ENCODE measurements at places on chromosomes 3 and 15.

DNA sequence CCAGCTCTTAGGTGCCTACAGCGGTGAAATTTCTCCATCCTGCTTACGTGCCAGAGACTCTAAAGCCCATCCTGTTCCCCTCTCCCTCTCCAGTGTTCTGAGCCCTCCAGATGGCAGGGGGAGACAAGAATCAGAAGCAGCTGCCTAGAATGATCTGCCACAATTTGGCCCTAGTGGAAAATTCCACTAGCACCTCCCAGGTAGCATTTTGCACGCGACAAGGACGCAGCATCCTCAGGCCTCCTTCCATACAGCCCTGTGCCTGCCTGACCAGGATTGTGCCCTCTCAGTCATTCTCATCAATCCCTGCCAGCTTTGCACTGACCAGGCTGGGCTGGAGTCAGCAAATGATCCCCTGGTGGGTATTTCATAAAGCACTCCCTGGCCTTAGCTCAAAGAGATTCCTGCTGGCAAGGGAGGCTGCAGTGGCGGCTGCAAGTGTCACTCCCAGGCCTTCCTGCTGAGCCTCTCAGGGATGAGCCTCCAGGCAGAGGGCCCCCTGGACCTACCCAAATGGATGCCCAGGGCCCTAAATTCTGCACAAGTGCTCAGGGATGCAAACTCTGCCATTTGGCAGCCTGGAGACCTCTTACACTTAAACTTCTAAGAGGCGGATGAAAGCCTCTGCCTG is 130.2 kb upstream of the ATP2B2 start:
- no peak for DNase-seq

GRCh38 chr3:11211531-11212298 is 57.4 kb downstream of the HRH1 start:
- DNase-seq: no peak

DNA sequence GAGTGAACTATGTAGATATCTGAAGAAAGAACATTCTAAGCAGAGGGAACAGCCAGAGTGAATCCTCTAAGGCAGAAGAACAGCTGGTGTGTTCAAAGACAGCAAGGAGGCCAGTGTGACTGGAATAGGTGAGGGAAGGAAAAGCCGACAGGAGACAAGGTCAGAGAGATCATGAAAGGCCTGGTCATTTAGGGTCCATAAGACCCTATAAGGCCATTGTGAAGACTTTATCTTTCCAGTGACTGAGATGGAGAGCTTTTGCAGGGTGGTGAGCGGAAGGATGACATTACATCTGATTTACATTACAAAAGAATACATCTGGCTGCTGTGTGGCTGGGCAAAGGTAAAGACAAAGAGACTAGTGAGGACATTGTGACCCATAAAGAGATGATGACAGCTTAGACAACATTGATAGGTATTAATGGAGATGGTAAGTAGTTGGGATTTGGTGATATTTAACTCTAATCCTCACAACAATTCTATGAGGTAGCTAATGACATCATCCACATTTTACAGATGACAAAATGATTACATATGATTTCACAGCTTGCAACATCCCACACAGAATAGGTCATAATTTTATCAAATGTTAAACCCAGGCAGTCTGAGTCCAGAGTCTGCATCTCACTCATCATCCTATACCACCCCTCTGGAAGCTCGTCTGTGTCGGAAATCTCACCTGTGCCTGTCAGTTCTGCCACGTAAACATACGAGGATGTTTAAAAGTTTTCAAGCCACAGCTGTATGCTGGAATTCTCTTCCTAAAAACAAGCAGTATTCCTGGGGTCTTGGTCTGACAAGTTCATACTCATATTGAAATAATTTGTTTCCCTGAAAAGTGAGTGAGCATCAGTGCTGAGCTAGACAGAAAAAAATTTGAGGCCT is 70.2 kb upstream of the PIK3R4 start:
- no peak for DNase-seq

DNA sequence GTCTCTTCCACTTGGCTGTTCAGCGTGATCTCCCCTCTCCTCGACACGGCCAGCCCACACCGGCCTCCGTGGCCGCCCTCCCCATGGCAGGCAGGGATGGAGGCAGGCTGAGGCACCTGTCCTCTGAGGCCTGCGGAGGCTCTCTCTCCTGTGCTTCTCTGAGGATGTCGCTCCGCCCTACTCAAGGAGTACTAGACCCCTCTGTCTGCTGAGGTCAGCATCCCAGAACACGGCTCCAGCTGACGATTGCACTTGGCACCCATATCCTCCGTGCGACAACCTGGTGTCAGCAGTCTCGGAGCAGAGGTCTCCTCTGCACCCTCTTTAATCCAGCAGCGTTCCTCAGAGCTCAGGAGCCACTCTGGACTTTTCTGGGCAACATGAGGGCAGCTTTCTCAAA is 322.6 kb downstream of the OCA2 start:
- no peak for DNase-seq

- no peak for DNase-seq
Observed at GRCh38 chr3:113552851-113553250, 20.5 kb downstream of the SIDT1 start.

- DNase-seq: no peak
Observed at GRCh38 chr3:43249405-43249804, 36.9 kb upstream of the SNRK start.

DNA sequence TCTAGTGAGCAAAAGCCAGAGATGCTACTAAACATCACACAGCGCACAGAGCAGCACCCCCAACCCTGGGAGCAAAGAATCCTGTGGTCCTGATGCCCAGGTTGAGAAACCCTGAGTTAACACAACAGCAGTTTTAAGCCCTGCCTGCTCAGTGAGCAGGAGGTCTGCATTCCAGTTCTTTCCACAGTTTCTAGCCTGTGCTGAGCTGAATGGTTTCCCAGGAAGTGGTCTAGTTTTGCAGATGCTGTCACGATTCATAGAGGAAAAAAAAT is 171.1 kb upstream of the PROK2 start:
- DNase-seq: no peak

GRCh38 chr3:117553461-117553860 is 843.9 kb downstream of the TUSC7 start:
- DNase-seq: no peak

- DNase-seq: peak; percentile 4
Observed at GRCh38 chr15:26628879-26629529, 143.9 kb downstream of the GABRB3 start.

GRCh38 chr3:156161172-156161571 is 40.8 kb downstream of the KCNAB1 start:
- DNase-seq: no peak

- no peak for DNase-seq
Observed at GRCh38 chr3:107263269-107264021, 113.8 kb upstream of the CCDC54 start.

- DNase-seq: no peak
Observed at GRCh38 chr3:164897342-164897741, 181.0 kb downstream of the SI start.

DNA sequence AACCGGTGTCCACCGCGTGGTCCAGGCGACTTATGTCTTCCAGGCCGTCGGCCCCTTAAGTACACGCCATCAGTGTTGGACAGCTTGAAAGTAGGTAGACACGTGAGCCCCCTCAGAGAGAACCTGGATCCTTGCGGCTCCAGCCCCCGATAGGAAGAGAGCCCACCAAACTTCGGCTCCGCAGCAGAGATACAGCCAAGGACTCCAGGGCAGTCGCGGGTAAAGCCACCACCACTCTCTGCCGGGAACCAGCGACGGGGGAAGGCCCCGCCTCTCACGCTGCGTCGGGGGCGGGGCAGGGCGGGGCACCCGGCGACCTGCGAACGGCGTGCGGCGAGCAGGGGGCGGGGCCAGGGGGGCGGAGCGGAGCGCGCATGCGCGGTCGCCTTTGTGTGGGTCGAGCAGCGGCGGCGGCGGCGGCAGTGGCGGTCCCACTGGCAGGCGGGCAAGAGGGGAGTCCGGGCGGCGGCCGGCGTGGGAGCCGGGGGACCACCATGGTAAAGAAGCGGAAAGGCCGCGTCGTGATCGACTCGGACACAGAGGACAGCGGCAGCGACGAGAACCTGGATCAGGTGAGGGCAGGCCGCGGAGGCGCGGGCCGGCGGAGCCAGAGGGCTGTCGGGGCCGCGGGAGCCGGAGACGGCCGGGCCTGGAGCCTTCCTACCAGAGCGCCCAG is at the start of gene RTF1:
RTF1 (plus strand) TSS at position 354 of the 676 bp plus-strand sequence; CDS start at position 375, 21 bp downstream.
- DNase-seq: peak; percentile 97

- DNase-seq: no peak
Observed at GRCh38 chr3:147701195-147701594, 292.0 kb downstream of the ZIC1 start.

All from stimulated activated CD4-positive, alpha-beta T cell treated with anti-CD3 and anti-CD28 coated beads, Interleukin-12 subunit alpha, Interleukin-12 subunit beta, amount 100 ng/mL, for 24 hours (primary cell).